ENCODE measurements at places on chromosomes 5 and 9.
A peak's percentile ranks its signal among the peaks of the same experiment; 100 is the strongest.

- no peak for DNase-seq
Observed at GRCh38 chr5:144414202-144415029, 243.7 kb downstream of the KCTD16 start.

- no peak for DNase-seq
Observed at GRCh38 chr5:32055891-32056866, 117.9 kb downstream of the GOLPH3 start.

DNA sequence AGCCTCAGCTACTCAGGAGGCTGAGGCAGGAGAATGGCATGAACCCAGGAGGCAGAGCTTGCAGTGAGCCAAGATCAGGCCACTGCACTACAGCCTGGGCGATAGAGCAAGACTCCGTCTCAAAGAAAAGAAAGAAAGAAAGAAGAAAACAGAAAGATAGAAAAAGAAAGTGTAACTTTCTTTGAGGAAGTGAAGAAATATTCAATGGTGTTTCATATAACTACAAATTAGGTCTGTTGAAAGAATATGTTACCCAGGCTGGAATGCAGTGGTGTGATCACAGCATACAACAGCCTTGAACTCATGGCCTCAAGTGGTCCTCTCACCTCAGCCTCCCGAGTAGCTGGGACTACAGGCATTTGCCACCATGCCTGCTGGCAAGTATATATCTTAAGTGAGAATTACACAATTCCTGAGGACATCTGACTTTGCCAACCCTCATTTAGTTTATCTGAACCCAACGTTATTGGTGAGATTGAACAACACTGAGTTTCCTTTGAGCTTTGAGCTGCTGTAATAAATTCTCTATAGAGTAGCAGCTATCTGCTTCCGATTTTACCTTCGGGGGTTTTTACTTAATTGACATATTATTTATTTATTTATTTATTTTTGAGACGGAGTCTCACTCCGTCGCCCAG is 2.0 kb upstream of the FAF2 start:
- no peak for DNase-seq

- no peak for DNase-seq
Observed at GRCh38 chr5:171495122-171495700, 75.8 kb downstream of the FGF18 start.

DNA sequence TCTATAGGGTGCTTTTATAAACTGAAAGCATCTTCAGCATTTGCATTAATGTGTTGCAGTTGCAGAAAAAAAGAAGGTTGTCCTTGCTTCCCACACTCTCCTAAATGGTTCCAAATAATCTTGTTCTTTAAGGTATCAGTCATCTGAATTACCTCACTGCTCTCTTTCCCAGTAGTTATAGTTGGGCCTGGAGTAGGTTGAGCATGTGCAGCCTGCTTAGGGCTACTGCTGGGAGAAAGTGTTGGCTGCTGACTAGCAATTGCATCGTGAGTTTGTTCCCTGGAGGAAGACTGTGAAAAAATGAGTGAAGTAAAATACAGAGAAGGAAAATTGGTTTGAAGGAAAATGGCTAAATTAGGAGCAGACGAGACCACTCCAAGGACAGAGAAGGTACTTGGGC is 74.5 kb downstream of the PRR16 start:
- no peak for DNase-seq

- DNase-seq: no peak
Observed at GRCh38 chr9:68942790-68943189, 71.1 kb downstream of the PRKACG start.

DNA sequence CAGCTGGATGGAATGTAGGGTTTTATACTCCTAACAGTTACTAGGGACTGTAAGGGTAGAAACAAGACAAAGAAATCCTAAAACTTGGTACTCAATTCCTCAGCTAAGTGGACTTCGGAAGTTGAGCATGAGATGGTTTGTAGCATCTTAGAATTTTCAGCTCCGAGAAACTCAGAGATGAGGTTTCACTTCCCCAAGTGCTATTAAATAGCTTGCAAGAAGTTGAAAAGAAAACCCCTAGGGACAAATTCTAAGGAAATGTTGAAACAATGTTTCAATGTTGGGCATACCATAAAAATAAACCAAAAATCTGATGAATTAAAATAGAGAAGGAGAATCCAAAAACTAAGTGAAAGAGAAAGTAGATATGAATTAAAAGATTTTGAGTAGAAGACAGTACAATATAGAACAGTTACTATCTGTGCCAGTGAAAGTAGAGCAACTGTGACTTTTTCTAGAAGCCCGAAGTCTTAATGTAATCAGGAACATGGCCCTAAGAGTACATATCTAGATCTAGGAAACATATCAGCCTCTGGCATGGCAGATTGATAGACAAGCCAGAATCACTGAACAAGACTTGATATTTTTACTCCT is 308.6 kb upstream of the RGMB start:
- no peak for DNase-seq

DNA sequence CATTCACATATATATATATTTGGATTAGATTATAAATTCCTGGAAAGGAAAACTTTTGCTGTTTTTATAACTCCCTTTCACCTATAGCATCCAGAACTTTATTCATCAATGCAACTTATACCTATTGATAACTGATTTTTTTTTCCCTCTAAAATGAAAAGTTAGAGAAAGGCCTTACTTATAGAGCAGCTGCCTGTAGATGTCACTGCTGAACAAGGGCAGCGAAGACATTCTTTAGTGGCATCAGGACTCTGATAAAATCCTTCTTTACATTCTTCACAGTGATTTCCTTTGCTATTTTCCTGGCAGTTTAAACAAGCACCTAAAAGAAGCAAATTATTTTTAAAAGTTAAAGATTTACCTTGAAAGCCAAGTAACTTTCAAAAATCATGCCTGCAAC is 32.3 kb upstream of the CDK5RAP2 start:
- no peak for DNase-seq

GRCh38 chr9:86837345-86837744 is 110.0 kb downstream of the GAS1 start:
- no peak for DNase-seq

GRCh38 chr5:158436271-158437065 is 577.5 kb upstream of the CLINT1 start:
- no peak for DNase-seq

DNA sequence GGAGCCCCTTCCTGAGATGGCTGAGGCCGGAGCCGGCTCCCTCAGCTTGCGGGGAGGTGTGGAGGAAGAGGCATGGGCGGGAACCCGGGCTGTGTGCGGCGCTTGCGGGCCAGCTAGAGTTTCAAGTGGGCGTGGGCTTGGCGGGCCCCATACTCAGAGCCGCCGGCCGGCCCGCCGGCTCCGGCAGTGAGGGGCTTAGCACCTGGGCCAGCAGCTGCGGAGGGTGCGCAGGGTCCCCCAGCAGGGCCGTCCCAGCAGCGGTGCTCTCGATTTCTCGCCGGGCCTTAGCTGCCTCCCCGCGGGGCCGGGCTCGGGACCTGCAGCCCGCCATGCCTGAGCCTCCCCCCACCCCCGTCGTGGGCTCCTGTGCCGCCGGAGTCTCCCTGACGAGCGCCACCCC is 67.9 kb upstream of the SLC28A3 start:
- DNase-seq: no peak

DNA sequence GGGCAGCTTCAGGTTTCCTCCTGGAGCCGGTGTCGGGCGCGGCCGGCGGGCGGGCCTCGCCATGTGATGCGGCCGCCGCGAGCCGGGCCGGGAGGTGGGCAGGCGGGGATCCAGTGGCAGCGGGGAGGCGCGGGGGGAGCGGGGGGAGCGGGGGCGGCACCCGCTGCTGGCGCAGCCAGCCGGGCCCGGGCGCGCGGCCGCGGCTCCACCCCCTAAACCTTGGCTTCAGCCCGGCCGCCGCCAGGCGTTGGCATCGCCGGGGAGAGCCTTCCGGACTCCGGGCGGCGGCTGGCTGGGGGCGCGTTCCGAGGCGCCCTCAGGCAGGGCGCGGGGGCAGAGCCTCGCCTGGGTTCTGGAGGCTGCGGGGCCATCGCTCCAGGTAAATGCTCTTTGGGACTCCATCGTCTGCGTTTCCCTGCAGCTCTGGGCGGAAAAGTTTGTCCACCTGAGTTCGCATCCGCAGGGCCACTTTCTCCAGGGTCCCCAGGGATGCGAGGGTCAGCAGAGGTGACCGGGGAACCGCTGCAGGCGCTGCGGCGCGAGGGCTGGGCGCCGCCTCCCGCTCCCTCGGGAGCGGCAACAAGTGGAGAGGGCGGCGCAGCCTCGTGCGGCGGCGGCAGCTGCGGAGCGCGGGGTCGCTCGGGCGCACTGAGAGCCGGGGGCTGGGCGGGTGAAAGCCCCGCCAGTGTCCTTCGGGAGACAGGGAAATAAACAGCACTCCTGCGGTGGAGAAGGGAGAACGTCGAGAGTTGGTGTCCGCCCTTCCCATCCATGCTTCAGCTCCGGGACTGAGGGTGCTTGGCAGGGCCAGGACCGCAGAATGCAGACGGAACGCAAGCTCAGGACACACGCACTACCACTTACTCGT is at the start of gene ARHGEF28:
Gene ARHGEF28 (plus strand): TSS at position 253 of the 868 bp plus-strand sequence. CDS start 58,656 bp downstream, outside the sequence.
- peak; percentile 59 for DNase-seq

DNA sequence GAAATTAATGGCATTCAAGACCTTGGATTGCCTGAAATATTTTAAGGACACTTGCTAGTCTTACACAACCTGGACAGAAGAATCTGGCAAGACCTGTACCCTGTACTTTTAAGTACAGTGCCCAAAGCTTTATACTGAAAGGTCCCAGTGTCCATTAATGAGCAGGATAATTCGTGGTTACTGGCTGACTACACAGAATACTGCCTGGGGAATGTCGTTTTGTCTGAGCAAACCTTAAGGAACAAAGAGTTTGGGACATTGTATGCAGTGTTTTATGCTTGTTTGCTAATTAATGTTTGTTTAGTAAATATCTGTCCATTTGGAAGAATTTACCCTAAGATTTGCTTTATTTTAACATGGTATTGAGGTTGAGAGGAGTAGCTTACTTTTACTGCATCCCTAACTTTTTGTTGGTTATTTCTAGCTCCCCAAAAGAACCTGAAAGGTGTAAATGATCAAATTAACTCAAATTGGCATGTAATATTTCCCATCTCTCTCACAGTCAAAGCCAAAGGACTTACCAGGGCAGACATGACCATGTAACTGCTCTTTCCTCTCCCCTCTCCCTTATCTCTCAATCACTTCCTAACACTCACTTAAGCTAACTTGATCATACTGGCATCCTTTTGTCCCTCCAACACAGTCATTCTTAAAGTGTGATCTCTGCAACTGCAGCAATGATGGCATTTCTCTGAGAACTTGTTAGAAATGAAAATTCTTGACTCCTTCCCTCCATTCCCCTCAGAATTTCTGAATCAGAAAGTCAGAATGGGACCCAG is 15.7 kb downstream of the RANBP3L start:
- no peak for DNase-seq

GRCh38 chr5:119250946-119251901 is 104.6 kb upstream of the TNFAIP8 start:
- no peak for DNase-seq

DNA sequence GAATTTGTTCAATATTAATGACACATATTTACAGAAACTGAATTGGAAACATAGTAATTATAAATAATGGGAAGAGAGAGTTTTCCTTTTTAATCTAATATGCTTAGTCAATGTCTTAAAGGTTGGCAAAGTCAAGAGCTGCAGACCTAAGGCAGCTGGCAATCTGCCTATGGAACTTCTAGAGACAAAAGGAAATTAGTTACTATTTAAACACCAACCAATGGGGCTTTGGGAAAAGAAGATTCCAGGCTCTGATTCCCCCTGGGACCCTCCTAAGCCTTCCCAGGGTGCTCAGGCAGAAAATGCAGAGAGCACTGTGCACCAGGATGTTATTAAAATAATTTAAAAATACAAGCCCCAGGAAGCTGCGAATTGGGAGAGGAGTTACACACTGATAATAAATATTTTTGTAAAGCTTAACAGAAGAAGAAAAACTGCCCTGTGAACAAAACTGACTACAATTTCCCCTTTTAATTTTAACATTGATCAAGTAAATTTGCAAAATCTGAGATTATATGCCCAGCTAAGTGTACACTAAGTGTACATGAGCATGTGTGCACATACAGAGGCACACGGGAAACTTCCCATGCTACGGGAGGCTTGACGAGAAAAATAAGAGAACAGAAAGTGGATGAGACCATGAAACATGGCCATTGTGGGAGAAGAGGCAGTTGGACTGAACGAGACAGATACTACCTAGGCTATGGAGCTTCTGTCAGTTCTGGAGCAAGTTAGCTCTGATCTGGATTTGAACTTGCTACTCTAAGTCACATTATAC is 77.4 kb upstream of the ADAMTS16 start:
- no peak for DNase-seq

DNA sequence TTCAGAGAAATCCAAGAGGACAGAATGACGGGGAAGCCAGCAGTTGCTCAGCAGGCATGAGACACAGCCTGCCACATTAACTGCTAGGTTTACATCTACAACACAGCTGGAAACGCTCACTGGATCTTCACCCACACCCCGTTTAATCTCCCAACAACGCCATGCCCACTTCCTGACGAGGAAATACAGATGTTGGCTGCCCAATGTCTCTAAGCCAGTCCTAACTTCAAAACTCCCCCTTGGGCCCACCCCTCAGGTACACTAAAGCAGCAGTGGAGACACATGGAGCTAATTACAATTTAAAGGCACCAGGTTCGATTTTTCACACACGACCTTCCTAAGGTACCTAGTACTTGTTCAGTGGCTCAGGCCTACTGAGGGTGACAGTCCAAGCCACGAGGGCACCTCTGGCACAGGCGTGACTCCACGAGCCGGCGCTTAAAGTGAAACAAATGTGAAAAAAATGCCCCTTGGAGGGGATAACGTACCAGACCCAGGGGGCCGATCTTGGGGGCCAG is 904 bp downstream of the RPL12 start:
- DNase-seq: no peak

DNA sequence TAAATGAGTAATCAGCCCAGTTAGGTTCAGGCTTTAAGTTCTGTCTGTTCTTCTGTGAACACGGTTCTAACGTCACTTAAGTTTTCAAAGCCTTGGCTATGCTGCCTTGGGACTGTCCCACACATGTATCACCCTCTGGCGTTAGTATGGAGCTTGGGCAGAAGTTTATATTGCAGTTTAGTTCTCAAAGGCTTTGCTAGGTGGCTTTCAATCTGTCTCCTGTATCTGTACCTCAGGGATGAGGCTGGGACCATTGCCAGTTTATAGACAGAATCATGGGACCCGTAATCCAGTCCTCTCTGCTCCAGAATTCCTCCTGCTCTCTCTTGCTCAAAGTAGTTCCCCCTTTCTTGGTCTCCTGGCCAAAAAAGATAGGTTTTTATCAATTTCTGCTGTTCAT is 12.1 kb downstream of the C9orf40 start:
- no peak for DNase-seq

DNA sequence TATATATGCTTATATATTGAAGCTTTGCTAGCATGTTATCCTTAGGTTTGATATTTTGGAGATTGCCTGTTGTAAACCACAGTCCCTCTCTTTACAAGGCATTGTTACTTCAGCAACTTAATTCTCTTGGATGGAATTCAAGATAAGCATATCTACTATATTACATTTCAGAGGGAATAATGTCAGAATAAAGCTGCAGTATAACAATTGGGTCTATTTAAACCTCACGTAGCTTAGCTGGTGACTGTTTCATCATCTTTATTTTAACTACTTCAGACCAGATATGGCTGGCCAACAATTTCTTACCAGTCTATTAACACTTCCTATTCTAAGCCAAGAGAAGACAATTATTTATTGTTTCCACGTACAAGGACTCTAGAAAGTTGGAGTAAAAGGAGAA is 27.1 kb downstream of the ZCCHC10 start:
- no peak for DNase-seq

GRCh38 chr5:149073213-149073612 is 10.4 kb upstream of the SH3TC2 start:
- DNase-seq: no peak

- no peak for DNase-seq
Observed at GRCh38 chr9:130579738-130580463, 524 bp downstream of the FUBP3 start.

All from WTC11 (cell line).